ENCODE measurements at places on chromosomes 5 and 9.

DNA sequence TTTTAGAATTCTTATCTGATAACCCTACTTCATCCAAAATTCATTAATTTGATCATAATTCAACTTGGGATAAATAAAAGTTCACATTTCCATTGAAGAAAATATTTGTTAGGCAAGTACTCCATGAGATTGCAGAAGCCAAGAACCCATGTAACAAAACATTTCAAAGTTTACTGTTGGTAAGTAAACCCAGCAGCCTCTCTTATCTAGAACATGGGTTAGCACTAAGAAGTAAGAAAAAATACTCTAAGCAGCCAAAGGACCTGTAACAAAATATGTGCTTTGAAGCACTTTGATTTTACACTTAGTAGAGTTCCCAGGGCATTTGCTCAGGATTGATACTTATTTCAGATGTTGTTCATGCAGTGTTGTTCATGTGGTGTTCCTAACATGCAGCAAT, 8.7 kb downstream of the MAP3K1 start:
- DNase-seq = no peak

- DNase-seq = no peak
Observed at GRCh38 chr5:115831163-115831768, 10.1 kb downstream of the ATG12 start.

DNA sequence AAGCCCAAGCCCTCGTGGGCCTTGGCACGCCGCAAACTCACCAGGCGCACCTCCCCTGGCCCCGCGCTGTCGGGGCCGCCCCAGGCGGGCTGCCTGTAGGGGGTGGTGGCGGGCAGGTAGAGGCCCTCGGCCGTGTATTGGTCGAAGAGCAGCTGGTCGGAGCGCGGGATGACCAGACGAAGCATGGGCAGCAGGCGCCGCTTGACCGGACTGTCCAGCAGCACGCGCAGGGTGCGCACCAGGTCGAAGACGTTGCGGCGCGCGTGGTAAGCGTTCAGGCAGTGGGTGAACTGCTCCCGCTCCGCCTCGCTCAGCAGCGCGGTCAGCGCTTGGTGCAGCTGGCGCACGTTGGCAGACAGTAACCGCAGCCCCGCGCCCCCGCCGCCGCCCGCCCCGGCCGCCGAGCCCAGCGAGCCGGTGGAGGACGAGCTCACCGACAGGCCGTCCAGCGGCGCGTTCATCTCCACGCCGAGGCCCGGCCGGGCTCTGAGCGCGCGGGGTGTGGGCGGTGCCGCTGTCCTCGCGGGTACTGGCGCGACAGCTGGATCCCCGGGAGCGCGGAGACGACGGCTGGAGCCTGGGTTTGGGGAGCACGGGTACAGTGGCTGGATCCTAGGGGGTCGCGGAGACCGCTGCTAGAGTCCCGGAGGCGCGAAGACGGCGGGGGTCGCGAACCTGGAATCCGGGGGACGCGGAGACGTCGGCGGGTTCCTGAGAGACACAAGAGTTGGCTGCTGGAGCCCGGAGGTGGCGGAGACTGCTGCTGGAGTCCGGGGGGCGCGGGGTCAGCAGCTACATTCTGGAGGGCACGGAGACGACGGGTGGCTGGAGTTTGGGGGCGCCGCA, 709 bp downstream of the WHRN start:
- DNase-seq = no peak

GRCh38 chr9:127495884-127496555, 44.7 kb downstream of the LRSAM1 start:
- no peak for DNase-seq

GRCh38 chr9:130530938-130531337, 48.4 kb upstream of the FUBP3 start:
- no peak for DNase-seq

Measured in activated T-helper 1 cell treated with anti-CD3 and anti-CD28 coated beads, Interleukin-2, amount 50 U/mL, for 16 hours (primary cell).